ENCODE measurements at places on chromosomes 11 and 22. TPM values are rescaled to one million over a fixed set of nuclear protein-coding genes. Genes with fewer than 3 reads are reported as not detected.

DNA sequence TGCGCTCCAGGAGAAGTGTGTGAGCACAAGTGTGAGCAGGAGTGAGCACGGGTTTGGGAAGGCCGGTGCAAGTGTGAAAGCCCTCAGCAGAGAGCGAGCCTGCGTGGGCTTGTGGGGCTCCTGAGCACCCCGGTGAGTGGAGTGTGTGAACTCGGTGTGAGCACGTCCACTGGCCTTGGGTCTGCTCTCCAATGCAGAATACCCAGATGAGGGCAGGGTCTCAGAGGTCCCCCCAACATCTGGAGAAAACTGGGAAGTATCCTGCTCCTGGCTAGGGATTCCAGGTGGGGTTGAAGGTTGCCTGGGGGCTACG, 1.2 kb downstream of the ESRRA start:
- no peak for DNase-seq

DNA sequence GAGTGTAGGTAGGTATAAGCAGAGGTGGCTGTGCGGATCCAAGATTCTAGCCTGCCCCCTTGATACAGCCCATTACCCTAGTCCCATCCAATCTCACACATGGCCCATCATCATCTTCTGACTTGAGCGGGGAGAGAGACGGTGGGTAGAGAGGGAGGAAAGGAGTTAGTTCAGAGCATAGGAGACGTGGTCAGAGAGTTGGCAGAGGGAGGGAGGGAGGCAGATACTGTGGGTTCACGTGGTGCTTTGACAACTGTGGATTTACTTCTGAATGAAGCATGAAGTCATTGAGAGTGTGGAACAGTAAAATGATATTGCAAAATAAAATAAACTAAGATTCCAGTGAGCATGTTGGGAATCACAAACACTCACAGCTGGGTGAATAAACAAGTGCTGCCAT, 31.4 kb upstream of the VPREB1 start:
- no peak for DNase-seq

The PNPLA5 gene
- not detected for total RNA-seq

- DNase-seq = no peak
Measured at GRCh38 chr22:33823552-33823951, 96.7 kb downstream of the LARGE1 start.

The CCDC89 gene
- total RNA-seq = not detected

DNA sequence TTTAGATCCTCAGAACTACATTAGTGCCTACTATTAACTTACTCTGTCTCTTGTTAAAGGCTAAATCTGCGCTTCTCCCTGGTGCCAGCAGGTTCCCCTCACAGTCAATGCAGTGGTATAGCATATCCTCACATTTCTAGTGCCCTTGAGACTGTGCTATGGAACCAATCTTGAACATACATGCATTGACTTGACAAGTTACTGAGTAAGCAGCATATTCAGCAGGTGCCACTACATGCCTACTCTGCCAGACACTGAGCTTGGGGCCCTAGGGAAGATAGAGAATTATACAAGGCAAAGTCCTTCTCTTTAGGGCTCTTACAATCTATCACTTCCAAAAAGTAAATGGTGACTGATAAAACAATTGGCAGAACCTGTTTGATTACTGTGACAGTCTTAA, 3.2 kb downstream of the FUT4 start:
- DNase-seq = no peak

The KCNJ11 gene
- total RNA-seq = not detected

DNA sequence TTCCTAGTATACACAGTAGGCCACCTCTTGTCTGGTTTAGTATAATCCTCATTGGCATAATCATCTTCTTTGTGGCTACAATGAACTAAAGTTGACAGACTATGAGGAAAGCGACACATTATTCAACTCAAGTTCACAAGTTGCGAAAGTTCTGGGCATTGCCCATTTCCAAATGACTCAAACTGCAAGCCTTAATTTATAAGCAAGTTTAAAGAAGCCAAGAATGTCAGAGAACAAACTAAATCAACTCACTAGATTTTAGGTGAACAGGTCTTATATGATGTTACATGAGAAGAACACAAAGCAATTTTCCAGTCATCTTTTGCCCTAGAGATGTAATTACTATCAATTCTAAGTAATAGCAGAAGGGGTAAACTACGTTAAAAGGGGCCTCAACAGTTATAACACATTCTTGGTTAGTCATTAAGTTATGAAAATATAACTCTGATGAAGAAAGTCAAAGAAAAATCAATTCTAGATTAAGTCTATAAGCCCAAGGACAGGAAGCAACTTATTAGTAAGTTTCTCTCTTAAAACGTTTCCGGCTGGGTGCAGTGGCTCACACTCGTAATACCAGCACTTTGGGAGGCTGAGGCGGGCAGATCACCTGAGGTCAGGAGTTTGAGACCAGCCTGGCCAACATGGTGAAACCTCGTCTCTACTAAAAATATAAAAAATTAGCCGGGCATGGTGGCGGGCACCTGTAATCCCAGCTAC, 21.5 kb downstream of the PICALM start:
- DNase-seq = no peak

- no peak for DNase-seq
Measured at GRCh38 chr11:80109652-80110051, 668.8 kb upstream of the TENM4 start.

DNA sequence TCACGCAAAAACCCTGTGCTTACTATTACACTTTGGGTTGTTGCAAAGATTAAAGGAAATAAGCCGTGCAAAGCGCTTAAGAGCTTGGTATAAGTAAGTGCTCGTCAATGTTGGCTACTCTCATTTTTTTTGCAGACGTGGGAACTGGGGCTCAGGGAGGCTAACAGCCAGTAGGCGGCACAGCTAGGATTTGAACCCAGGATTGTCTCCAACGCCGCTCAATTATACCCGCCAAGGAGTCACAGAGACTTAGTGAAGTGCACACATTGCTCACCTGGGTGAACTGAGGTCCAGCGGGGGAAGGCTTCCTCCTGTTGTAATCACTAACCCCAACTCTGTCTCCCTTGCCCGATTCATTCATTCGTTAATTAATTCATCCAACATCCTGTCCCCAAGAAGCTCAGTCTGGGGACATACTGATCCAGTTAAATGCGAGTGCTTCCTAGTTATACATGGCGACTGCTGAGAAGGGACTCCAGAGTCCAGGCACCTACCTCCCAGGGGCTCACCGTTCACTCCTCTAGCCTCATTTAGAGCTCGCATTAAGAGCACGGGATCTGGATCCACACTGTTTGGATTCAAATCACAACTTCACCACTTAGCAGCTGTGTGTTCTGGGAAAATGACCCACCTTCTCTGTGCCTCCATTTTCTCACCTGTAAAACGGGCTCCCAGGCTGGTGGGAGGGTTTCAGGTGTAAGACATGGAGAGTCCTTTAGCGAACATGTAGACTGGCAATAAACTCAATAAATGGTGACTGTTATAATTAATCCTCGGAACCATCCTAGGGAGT, 838 bp upstream of the MTFP1 start:
- DNase-seq = no peak

- no peak for DNase-seq
Measured at GRCh38 chr22:23387827-23388516, 192.1 kb downstream of the IGLL1 start.

The OR52I2 gene
- not detected for total RNA-seq

The ALG8 gene
- 20.9 TPM for total RNA-seq

- no peak for DNase-seq
Measured at GRCh38 chr11:62921201-62921572, at the start of gene CHRM1. Gene CHRM1, minus strand, starts transcription at chr11:62921363. Its CDS starts 10,263 bp downstream, at chr11:62911100.

- DNase-seq = no peak
Measured at GRCh38 chr11:86790195-86790725, 10.1 kb upstream of the PRSS23 start.

- no peak for DNase-seq
Measured at GRCh38 chr22:49626361-49627216, 201.1 kb downstream of the BRD1 start.

- no peak for DNase-seq
Measured at GRCh38 chr11:120236169-120237107, 3.5 kb upstream of the POU2F3 start.

The OR10G8 gene
- total RNA-seq = not detected

The MMP8 gene
- not detected for total RNA-seq

DNA sequence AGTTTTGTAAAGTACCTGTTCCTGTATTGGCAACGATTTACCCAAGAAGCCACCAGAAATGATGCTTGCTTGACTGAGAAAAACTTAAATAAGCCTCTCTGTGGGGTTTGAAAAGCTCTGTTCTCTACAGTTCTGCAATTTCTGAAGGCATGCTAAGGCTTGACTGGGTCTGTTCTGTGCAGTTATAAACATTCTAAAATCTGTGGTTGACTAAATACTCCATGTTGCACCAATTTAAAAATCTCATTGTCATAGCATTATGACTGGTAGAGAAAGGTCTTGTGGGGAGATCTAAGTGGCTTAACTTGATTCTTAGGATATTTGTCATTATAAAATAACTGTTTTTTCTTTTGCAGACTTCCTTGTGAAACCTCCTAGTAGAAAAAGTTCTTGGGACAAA, 73.7 kb downstream of the MTMR3 start:
- no peak for DNase-seq

The TSSC4 gene
- total RNA-seq = 37.6 TPM

DNA sequence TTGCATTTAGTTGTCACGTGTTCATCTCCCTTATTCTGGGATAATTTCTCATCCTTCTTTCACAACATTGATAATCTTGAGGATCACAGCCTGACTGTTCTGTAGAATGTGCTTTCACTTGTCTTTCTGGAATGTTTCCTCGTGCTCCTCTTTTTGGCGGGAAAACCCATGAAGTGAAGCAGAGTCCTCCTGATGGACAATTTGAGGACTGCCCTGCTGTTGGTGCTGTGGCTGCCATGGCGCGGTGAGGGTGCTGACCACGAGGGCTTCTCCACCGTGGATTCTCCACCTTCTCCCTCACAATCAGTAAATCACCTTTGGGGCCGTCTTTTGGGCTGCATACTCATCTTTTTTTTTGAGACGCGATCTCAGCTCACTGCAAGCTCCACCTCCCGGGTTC, 946.9 kb downstream of the BRD1 start:
- no peak for DNase-seq

DNA sequence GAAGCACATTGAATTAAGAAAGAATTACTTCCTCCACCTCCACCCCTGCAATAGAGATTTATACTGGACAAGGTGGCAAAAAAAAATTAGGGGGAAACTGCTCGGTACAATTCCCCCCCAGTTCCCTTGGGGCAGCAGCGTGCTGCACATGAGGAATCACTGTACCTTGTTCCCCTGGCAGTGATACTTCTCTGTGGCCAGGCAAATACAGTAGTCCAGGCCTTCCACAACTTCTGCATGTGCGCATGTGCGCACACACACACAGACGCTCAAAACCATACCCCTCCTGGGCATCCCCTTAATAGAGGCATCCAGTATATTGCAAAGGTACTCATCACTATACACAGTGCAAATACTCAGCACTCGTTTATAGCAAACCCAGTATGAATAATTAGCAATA, 68.9 kb downstream of the ARFGAP2 start:
- DNase-seq = no peak

The CDC42BPG gene
- 13.0 TPM for total RNA-seq

DNA sequence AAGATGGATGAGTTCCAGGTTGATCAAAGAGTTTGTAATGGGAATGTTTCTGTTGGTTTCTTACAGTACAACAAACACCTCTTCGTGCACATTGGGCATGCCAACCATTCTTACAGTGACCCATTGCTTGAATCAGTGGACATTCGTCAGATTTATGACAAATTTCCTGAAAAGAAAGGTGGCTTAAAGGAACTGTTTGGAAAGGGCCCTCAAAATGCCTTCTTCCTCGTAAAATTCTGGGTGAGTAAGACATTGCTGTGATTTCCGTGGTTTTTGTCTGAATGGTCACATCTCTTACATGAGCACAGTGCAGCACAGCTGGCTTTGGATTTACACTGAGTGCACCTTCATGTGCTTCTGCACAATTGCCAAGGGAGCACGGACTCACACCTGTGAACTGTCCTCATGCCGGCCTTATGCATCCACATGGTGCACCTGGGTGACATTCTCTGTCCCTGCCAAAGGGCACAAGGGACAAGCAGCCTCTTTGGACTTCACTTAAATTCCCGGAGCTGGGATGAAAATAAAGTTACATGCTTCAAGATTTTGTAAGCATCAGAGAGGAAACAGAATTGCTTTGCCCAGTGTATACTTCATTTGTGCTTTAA, 107.1 kb upstream of the RASSF10 start:
- no peak for DNase-seq

DNA sequence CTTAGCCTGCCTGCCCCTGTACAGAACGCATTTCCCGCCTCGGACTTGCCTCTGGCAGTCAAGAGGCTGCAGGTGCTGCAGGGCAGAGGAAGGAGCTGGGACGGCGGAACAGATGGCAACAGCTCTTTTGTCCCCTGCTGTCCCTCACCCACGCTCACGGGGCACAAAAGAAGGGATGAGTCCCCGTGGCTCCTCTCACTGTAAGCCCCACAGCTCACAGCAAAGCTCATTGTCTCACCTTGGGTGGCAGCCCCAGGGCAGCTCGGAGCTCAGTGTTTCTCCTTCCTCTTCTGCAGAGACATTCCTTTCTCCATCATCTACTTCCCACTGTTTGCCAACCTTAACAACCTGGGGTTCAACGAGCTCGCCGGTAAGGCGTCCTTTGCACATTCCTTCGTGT, 24.3 kb downstream of the SLC25A18 start:
- DNase-seq = no peak

GRCh38 chr11:76641905-76642304, 28.6 kb downstream of the LRRC32 start:
- no peak for DNase-seq

GRCh38 chr11:122791836-122792235, 46.5 kb upstream of the CRTAM start:
- DNase-seq = no peak

The APLNR gene
- 2.9 TPM for total RNA-seq

DNA sequence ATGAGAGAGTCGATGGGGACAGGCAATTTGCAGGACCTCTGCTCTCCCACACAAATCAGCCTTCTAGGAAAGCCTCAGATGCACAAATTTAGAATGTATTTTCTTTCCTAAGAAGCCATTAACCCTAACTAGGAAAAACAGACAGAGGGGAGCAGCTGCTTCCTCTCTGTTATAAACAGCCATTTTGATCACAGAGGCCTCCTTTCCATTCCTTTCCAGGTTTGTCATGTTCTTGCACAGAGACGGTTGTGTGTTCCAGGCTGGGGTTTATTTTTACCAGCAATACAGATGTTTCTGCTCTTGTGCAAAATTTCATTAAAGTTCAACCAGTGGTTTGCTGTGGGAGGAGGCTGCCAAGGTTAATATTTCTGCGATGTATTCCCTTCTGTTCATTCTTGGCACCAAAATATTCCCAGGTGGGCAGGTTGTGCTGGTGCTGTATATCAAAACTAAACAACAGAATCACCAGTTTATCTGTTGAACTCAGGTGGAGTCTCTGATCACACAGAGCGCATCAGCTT, 90.2 kb downstream of the NAV2 start:
- no peak for DNase-seq

The CDON gene
- total RNA-seq = 9.8 TPM

- no peak for DNase-seq
Measured at GRCh38 chr11:79670882-79671281, 230.1 kb upstream of the TENM4 start.

DNA sequence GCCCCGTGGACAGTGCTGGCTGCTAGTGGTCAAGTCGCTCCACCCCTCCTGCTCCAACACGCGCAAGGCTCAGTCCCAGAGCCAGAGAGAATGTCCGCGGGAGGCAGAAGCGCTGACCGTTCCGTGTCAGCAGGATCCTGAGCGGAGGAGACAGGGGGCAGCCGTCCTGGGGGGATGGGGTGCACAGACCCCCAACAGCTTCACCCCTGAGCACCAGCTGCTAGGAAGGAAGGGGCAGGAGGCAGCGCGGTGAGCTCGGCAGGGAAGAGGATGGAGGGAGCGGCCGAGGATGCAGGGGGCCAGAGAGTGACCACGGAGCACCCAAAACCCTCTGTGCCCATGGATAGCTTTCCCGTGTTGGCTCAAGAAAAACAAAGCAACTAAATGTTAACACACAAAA, 6.4 kb upstream of the TTLL8 start:
- no peak for DNase-seq

The CCDC157 gene
- total RNA-seq = 4.2 TPM
